ENCODE measurements at places on chromosomes 3 and 15. TPM values are rescaled to one million over a fixed set of nuclear protein-coding genes. Genes with fewer than 3 reads are reported as not detected.

LDHAL6B gene
- polyA plus RNA-seq, result not detected

TMIE gene
- not detected for polyA plus RNA-seq

- no peak for DNase-seq
Observed at GRCh38 chr3:97692831-97693230, 71.7 kb upstream of the ARL6 start.

- no peak for DNase-seq
Observed at GRCh38 chr3:4021162-4021561, 221.9 kb downstream of the LRRN1 start.

ITIH3 gene
- polyA plus RNA-seq, result not detected

DNA sequence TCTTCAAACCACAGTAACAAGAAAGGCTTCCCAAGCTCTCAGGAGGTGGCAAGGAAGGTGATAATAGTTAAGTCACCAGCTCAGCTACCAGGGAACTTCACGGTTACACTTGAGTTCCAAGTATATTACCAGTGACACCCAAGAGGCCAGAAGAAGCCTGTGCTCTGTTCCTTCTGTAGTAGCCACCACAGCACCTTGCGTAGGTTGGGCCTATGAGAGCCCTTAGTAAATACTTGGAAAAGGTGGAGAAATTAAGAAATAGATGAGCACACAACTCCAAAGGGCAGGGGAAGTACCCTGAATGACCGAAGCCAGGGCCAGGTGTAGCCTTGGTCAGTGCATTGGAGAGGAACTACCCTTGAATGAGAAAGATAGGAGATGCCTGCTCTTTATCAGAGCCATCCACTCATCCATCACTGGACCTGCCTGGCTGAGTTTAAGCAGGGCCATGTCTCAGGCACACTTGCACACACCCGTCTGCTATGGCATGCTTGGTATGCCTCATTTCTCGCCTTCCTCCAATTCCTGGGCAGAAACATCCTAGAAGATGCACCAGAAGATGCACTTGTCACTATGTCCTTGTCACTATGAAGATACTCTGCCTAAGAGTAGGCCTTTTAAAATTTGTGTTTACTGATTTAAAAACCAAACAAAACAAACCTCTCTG is 32.6 kb upstream of the NDUFB4 start:
- DNase-seq, result no peak

DNA sequence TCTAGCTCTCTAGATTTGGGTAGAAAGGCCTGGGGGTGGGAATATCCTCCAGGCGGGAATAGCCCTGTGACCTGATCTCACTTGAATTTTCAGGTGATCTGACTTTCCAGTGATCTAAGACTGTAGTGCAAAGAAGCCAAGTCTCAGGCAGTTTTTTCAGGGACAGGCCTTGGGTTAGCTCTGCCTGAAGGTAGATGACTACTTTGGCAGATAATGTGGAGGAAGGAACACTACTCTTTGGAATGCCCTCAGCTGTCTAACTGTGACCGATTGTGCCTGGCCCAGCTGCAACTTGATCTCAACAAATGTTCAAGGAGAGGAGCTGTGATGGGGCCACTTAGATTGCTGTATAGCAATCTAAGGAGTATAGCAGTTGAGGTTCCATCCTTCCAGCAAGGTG is 193.7 kb downstream of the TCF12 start:
- no peak for DNase-seq

- DNase-seq, result peak; percentile 94
Observed at GRCh38 chr15:65259367-65259797, 27.3 kb downstream of the PARP16 start.

ERC2 gene
- polyA plus RNA-seq, result 0.52 TPM
